Fibroblast of skin of scalp (primary cell): ENCODE measurements at places on chromosomes 6 and 20.

- DNase-seq: no peak
These were observed 10.6 kb upstream of the MARCKS start for GRCh38 chr6:113846577-113846976.

- peak; percentile 57 for DNase-seq
These were observed 119.7 kb downstream of the RTN4IP1 start for GRCh38 chr6:106509420-106510089.

- DNase-seq: no peak
These were observed 309.5 kb upstream of the PRND start for GRCh38 chr20:4412216-4412615.

GRCh38 chr6:56848105-56848504, 106.8 kb upstream of the BEND6 start:
- DNase-seq: no peak

GRCh38 chr6:1296079-1296478, 15.8 kb upstream of the FOXQ1 start:
- DNase-seq: no peak

- DNase-seq: no peak
These were observed 393.5 kb downstream of the NKAIN2 start for GRCh38 chr6:124197148-124197547.

GRCh38 chr6:158068893-158069799, 87.5 kb downstream of the SYNJ2 start:
- DNase-seq: peak; percentile 26

DNA sequence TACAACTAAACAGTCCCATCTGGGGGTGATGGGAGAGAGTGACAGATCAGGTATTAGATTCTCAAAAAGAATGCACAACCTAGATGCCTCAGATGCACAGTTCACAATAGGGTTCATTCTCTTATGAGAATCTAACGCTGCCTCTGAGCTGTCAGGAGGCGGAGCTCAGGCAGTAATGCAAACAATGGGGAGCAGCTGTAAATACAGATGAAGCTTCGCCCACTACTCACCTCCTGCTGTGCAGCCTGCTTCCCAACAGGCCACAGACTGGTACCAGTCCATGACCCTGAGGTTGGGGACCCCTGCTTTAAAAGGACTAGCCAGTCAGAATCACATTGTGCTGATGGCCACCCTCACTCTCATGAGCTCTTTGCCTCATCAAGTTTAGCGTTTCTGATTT, 247.0 kb upstream of the KCNQ5 start:
- no peak for DNase-seq

DNA sequence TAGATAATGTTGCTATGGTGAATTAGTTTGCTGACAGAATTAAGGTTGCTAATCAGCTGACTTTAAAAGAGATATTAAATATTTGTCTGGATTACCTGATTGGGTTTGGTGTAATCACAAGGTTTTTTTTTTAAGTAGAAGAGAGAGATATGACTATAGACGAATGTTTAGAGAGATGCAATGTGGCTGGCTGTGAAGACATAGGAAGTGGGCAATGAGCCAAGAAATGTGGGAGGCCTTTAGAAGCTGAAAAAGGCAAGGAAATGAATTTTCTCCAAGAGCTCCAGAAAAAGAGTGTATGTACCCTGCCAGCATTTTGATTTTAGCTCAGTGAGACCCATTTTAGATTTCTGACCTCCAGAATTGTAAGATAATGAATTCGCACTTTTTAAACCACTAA, 598.3 kb downstream of the PKHD1 start:
- no peak for DNase-seq

DNA sequence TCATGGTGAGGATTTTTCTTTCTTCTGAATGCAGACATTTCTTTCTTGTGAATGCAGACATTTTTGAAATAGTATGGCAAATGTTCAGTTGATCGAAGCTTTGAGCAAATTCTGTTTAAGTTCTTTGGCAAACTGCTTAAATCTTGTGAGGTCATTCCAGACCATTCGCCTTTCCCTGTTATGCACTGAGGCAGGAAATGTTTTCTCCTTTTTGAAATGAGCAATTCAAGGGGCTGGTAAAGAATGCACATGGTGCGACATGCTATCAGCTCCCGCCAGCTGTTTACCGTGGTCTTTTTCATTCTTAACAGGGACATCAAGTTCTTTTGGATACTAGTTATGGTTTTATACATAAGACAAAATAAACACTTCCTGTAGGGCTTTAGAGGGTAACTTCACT, 112.0 kb upstream of the CCN2 start:
- peak; percentile 85 for DNase-seq

DNA sequence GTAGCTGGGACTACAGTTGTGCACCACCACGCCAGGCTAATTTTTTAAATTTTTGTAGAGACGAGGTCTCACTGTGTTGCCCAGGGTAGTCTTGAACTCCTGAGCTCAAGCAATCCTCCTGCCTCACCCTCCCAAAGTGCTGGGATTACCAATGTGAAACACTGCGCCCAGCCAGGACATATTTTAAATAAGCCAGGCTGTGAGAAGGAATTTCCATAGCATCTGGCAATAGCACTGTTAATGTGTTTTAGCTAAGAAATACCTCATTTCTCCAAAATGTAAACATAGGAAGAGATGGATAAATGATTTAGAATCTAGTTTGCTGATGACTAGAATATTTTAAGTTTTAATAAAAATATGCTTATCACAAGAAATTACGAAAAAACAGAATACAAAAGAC, 27.0 kb upstream of the SLA2 start:
- DNase-seq: no peak

DNA sequence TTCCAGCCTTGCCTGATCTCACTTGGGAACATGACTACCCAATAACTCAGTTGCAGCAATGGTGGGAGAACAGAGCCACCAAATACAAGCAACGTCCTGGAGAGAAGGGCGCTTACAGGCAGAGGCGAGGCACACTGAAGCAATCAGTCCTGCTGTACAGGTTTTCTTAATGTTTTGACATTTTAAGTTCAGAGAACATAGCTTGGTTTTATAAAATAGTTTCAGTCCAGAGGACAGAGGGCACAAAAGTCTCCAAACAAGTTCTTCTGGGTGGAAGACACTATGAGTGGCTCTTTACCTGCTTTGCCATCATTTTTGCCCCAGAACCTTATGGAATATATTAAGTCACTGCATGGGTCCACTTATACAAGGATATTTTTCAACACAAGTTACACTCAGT, 103.4 kb upstream of the KCNG1 start:
- DNase-seq: no peak

DNA sequence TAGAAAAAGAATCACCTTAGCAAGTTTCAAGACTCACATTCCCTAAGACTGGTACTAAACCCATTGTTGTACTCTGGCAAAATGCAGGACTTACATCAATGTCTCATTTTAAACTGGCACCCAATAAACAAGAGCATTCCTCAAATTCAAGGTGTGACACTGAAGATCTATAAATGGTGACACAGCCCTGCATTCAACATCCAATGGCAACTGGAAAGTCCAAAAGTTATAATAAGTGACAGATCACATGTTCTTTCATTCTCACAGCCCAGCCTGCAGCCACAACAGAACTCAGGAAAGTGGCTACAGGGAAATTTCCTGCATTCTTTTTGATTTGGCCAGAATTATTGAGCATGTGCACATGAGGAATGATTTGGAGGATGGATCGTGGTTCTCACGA, 57.5 kb downstream of the MBOAT1 start:
- no peak for DNase-seq

- DNase-seq: no peak
These were observed 104.8 kb downstream of the AGPAT4 start for GRCh38 chr6:161169035-161169434.

DNA sequence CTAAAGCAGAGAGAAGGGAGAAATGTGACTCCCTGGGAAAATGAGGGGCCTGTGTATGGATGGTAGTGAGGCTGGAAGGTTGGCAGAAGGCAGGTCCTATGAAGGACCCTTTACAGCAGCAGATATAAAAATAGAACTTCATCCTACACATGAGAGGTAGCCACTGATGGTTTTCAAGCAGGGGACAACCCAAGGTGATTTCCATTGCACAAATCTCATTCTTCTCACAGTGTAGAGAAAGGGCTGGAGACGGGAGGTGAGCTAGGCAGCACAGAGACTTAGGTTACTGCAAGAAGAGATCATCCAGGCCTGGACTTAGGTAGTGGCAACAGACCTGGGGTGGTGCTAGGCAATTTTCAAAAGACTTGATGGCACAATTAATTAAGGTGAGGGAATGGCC, 30.7 kb downstream of the TRAM2 start:
- DNase-seq: no peak

GRCh38 chr20:39571171-39571570, 609.0 kb downstream of the DHX35 start:
- DNase-seq: no peak

DNA sequence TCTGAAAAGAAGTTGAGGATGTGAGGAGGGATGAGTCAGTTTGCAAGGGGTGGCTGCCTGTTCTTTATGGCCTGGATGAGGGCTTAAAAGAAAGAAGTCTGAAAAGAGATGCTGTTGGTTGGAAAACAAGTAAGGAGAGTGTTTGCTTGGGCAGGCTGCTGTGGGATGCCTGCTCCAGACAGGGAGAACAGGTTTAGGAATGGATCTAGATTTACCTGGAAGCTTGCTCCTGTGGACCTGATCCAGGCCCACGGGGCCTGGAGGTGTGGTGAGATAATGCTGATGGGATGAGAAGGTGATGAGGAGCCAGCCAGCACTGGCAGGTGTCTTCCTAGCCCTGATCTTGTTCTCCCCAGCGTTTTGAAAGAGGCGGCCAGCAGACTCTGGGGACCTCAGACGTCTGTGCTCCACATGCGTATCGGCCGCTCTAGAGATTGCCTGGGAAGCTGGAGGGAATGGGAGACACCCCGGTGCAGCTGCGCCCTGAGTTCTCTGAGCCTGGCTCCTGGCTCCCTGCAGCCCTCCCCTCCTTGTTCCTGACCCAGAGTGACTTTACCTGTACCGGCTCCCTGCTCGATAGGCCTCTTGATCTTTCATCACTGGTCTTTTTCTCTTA, 331.3 kb downstream of the ZFAND3 start:
- no peak for DNase-seq

- DNase-seq: no peak
These were observed 39.0 kb upstream of the CD93 start for GRCh38 chr20:23125159-23125558.

DNA sequence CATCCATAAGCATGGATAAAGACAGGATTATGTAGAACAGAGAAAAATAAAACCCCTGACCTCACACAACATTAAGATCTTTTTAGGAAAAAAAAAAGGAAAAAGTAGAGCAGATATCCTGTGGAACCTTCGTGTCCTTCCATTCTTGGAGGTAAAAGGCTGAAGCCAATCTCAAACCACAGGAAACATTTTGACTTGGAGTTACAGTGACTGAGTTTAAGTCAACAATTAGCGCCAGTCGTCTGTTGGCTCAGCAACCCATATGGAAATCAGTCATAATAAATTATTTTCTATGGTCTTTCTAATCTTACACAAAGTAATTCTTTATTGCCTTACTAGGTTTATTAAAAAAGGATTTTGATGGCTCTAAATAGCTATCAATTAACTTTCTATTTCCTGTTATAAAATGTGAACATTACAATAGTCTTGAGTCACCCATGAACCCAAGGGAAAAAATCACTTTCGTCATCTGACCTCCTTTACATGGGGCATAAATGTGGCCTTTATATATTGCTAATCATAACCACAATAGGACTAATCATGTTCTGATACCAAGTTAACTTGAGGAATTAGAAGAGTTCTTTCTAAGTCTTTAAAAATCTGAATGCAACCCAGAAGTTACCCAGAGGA, 592.9 kb downstream of the TFAP2B start:
- no peak for DNase-seq

- no peak for DNase-seq
These were observed 79.3 kb upstream of the PMEPA1 start for GRCh38 chr20:57788936-57789613.

GRCh38 chr6:140857739-140858380, 1274.9 kb upstream of the GJE1 start:
- peak; percentile 95 for DNase-seq
